IMR-90 (cell line): ENCODE measurements at places on chromosomes 13 and 19. TPM values are rescaled to one million over a fixed set of nuclear protein-coding genes. Genes with fewer than 3 reads are reported as not detected.

CD70 gene
- total RNA-seq: not detected in 2 replicates

OSCAR gene
- not detected in 2 replicates for total RNA-seq

ADGRE3 gene
- not detected in 2 replicates for total RNA-seq

CEACAM6 gene
- total RNA-seq: not detected in 2 replicates

CDX2 gene
- total RNA-seq: not detected in 2 replicates

KASH5 gene
- total RNA-seq: not detected in 2 replicates

MTUS2 gene
- under 0.01 TPM in 1 of 2 replicates, not detected in the other for total RNA-seq

CCDC194 gene
- not detected in 2 replicates for total RNA-seq

CD177 gene
- under 0.01 TPM in 1 of 2 replicates, not detected in the other for total RNA-seq

HS6ST3 gene
- total RNA-seq: not detected in 2 replicates

PROZ gene
- not detected in 2 replicates for total RNA-seq

PNMA8A gene
- total RNA-seq: 0.83 and 0.90 TPM in 2 replicates

NPAS1 gene
- 0.36 and 0.56 TPM in 2 replicates for total RNA-seq

DNA sequence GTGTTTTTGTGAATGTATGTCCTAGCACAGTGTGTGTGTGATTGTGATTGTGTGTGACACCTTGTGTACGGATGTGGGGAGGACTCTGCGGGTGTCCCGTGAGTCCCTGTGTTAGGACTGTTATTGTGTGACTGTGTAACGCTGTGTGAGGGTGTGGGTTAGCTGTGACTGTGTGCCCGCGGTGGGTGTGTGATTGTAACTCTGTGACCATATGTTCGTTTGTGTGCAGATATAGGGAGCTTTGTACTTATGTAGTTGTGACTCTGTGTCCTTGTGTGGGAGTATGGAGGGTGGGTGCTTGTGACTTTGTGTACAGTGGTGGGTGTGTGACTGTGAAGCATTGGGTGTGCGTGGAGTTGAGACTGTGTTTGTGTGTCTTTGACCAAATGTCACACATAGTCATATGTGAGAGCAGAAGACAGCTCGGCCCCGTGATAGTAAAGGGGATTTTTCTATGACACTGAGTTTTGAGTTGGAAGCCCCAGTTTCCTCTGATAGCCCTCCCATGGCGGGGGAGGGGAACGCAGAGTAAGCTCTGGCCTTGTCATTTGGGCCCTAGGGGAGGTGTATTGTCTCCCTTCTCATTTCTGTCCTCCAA lies 949 bp upstream of the ZNF260 start:
- peaks cover 9% of the 10 kb centered on the region; the same call in 1 of the 2 replicates for H3K36me3 ChIP-seq
- H3K27ac ChIP-seq: peak overlapping the region; percentile 50
- no peaks in the 10 kb centered on the region for H3K27me3 ChIP-seq
- 0 out of 2 replicates have a peak, but pooled peaks cover 1% of the 10 kb centered on the region for H3K4me1 ChIP-seq
- peak overlapping the region; percentile 82 for H3K4me3 ChIP-seq

DNA sequence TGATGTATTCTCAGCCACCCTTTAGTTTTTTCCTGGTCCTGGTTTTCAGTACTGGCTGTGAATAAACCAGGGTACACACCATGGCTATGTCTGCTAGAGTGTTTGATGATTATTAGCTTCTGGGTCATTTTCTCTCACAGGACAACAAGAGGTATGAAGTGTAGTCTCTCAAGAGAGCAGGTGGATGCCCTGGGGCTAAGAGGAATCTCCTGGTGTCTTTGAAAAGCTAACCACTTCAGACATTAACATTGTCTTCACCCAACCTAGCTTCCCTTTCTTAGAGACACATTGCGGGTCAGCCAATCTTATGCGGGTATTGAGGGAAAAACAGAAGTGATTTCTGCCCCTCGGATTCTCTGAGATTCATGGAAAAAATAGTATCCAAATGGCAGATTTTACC lies 1.6 kb downstream of the ZNF730 start:
- H3K36me3 ChIP-seq: no peaks in the 10 kb centered on the region
- no peaks in the 10 kb centered on the region for H3K4me1 ChIP-seq
- no peaks in the 10 kb centered on the region for H3K27me3 ChIP-seq
- DNase-seq: no peak
- no peak overlapping the region for H3K4me3 ChIP-seq

DNA sequence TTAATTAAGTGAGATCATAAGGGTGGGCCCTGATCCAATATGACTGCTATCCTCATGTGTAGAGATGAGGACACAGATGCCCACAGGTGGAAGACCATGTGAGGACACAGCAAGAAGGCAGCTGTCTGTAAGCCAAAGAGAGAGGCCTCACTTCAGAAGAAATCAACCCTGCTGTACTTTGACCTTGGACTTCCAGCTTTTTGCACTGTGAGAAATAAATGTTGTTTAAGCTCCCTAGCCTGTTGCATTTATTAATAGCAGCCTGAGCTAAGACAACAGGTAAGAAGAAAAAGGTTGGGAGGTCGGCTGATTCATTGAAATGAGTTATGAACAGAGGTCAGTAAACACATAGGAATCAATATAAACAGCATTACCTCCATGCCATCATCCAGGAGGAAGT lies 14.8 kb downstream of the PARP4 start:
- no peak overlapping the region for H3K4me3 ChIP-seq
- no peaks in the 10 kb centered on the region for H3K27me3 ChIP-seq
- DNase-seq: no peak
- H3K4me1 ChIP-seq: peaks cover 8% of the 10 kb centered on the region
- no peak overlapping the region for H3K27ac ChIP-seq

- H3K4me3 ChIP-seq: no peak overlapping the region
- no peak for DNase-seq
- no peak overlapping the region for H3K27ac ChIP-seq
- H3K27me3 ChIP-seq: no peaks in the 10 kb centered on the region
- peaks cover 47% of the 10 kb centered on the region for H3K36me3 ChIP-seq
- H3K4me1 ChIP-seq: peaks cover 2% of the 10 kb centered on the region; the same call in 1 of the 2 replicates
Measured at GRCh38 chr19:32358321-32358720, 12.9 kb downstream of the ZNF507 start.

GRCh38 chr19:19403373-19403901 lies 2.0 kb upstream of the GATAD2A start:
- no peak overlapping the region for H3K27ac ChIP-seq
- peaks cover 12% of the 10 kb centered on the region for H3K4me1 ChIP-seq
- no peaks in the 10 kb centered on the region for H3K36me3 ChIP-seq
- no peak overlapping the region for H3K4me3 ChIP-seq
- H3K27me3 ChIP-seq: no peaks in the 10 kb centered on the region

DNA sequence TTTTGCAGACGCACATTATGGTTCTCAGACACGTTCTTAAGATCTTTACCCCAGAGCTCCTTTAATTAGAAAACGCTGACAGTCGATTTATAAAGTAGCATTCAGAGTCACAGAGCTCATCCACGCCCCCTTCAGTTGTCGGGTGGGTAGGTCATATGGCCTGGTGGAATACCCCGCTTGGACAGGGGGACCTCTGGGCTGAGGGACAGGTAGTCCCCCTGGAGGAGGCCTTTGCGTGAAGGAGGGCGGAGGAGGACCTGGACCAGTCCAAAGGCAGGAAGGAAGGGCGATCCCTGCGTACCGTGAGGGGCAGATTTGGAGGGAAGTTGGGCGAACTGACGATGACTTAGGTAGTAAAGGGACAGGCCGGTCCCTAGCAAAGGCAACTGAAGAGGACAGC lies 20.5 kb downstream of the VASP start:
- DNase-seq: no peak
- H3K27ac ChIP-seq: no peak overlapping the region
- H3K4me1 ChIP-seq: peaks cover 2% of the 10 kb centered on the region; the same call in 1 of the 2 replicates
- no peaks in the 10 kb centered on the region for H3K27me3 ChIP-seq
- H3K4me3 ChIP-seq: no peak overlapping the region

- H3K4me3 ChIP-seq: no peak overlapping the region
- H3K27me3 ChIP-seq: no peaks in the 10 kb centered on the region
- H3K36me3 ChIP-seq: no peaks in the 10 kb centered on the region
- peak; percentile 72 for DNase-seq
Measured at GRCh38 chr13:101211261-101211660, 205.0 kb downstream of the NALCN start.

- peak overlapping the region; percentile 93; the same call in 1 of the 2 replicates for H3K27ac ChIP-seq
- H3K4me1 ChIP-seq: peaks cover 4% of the 10 kb centered on the region
- peak; percentile 83 for DNase-seq
- H3K36me3 ChIP-seq: no peaks in the 10 kb centered on the region
- no peaks in the 10 kb centered on the region for H3K27me3 ChIP-seq
Measured at GRCh38 chr13:46296115-46296822, 84.5 kb downstream of the LRRC63 start.

DNA sequence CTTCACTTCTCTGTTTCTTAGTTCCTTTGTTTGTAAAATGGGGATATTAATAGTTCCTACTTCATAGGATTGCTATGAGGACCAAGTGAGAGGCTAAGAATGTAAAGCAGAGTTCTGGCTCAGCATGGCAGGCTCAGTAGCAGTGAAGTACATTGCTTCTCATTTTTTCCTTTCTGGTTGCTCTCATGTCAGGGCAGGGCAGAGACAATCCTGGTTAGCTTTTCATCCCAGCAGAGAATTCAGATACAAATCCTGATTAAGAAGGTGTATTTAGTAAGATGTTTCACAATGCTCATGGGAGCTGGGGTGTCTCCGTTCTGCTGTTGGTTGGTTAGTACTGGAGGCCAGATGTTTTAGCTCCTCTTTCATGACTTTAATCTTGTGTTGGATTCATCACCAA lies 42.9 kb downstream of the WASF3 start:
- H3K4me1 ChIP-seq: peaks cover 16% of the 10 kb centered on the region
- H3K4me3 ChIP-seq: no peak overlapping the region

DNA sequence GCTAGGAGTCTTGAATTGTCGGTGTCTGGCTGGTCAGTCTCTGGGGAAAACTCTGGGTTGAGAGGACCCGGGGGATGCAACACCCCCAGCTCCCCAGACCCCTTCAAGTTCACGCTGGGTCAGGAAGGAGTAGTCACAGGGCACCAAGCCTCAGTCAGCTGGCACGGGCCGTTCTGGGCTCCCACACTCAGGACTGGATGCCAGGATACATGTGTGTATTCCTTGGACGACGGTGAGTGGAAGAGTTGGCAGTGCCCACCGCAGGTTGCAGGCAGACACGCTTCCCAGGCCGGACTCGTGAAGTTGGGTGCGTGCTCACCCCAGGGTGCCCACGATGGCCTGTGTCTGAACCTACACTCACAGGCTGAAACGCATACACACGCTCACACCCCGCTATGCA lies 5.5 kb downstream of the GADD45B start:
- H3K4me1 ChIP-seq: peaks cover 3% of the 10 kb centered on the region; the same call in 1 of the 2 replicates
- no peak for DNase-seq
- no peak overlapping the region for H3K4me3 ChIP-seq
- H3K27me3 ChIP-seq: no peaks in the 10 kb centered on the region
- H3K36me3 ChIP-seq: peaks cover 4% of the 10 kb centered on the region; the same call in 1 of the 2 replicates

DNA sequence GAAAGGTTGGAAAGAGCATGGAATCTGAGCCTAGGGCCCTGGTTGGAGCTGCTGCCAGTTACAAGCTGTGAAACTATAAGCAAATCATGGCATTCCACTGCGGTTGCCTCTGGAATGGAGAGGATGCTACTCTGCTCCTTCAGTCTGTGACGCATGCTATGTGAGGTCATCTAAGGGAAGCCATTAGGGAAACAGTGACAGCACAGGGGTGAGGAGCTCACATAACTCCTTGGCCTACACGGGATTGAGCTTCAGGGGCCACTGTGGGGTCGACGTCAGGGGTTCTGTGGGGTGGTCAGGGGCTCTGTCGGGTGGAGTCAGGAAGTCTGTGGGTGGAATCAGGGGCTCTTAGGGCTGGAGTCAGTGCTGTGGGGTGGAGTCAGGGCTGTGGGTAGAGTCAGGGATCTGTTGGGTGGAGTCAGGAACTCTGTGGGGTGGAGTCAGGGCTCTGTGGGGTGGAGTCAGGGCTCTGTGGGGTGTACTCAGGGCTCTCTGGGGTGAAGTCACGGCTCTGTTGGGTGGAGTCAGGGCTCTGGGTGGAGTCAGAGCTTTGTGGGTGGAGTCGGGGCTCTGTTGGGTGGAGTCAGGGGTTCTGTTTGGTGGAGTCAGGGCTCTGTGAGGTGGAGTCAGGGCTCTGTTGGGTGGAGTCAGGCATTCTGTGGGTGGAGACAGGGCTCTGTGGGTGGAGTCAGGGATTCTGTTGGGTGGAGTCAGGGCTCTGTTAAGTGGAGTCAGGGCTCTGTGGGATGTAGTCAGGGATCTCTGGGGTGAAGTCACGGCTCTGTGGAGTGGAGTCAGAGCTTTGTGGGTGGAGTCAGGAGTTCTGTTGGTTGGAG lies 35.8 kb upstream of the MEDAG start:
- no peaks in the 10 kb centered on the region for H3K36me3 ChIP-seq
- DNase-seq: peak; percentile 100
- H3K4me1 ChIP-seq: peaks cover 55% of the 10 kb centered on the region
- peak overlapping the region; percentile 97 for H3K27ac ChIP-seq
- H3K4me3 ChIP-seq: peak overlapping the region; percentile 8; the same call in 1 of the 2 replicates

GRCh38 chr19:41324921-41325639 lies 15.1 kb downstream of the CCDC97 start:
- H3K27ac ChIP-seq: peak overlapping the region; percentile 96
- peaks cover 63% of the 10 kb centered on the region for H3K4me1 ChIP-seq
- peaks cover 27% of the 10 kb centered on the region for H3K36me3 ChIP-seq
- no peak overlapping the region for H3K4me3 ChIP-seq

DNA sequence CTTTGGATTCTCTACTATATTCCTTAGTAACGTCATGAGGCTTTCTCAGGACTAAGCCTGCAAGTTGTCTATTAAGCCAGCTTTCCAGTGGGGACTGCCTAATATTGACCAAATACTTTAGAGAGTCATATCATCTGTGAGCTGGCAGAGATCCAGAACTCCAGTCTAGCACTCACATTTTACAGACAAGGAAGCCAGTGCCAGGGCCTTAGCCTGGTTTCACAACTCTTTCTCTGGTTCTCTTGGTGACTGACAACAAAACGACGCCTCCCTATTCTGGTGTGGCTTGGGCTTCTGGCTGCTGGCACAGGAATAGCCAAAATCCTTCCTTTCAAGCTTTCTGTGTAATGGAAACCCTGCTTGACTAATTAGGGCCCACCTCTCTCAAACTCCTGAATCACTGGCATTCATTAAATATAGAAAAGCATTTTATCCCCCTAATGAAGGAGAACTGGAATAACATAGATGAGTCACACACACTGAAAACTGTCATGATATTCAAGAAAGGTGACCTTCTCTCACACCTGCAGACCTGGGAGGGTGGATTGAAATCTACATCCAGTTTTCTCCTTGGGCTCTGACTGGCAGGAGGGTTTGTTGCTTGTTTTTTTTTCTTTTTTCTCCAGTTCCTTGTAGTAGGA lies 75.2 kb upstream of the UBL3 start:
- no peak overlapping the region for H3K27ac ChIP-seq
- no peaks in the 10 kb centered on the region for H3K36me3 ChIP-seq
- no peak overlapping the region for H3K4me3 ChIP-seq
- H3K4me1 ChIP-seq: peaks cover 24% of the 10 kb centered on the region
- H3K27me3 ChIP-seq: peaks cover 8% of the 10 kb centered on the region

DNA sequence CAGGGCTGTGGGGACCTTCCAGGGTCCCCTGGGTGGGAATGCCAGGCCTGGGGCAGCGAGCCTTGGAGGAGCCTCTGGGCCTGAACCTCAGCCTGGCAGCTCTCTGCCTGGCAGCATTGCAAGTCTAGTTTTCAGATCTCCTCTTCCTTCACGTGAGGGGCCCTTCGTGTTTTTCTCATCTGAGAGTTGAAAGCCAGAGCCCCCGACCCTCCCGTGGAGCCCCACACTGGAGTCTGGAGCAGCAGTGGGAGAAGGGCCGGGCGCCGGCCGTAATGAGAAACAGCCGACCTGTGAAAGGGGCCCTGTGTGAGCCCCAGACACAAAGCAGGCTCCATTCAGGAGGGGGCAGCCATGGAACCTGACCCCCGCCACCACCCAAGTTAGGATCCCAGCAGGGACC lies 19.3 kb downstream of the TMED1 start:
- peaks cover 33% of the 10 kb centered on the region for H3K4me1 ChIP-seq
- H3K27ac ChIP-seq: peak overlapping the region; percentile 98
- no peaks in the 10 kb centered on the region for H3K27me3 ChIP-seq
- DNase-seq: no peak

GRCh38 chr19:47351548-47351947 lies 2.4 kb downstream of the DHX34 start:
- no peaks in the 10 kb centered on the region; the same call in 1 of the 2 replicates for H3K4me1 ChIP-seq
- no peaks in the 10 kb centered on the region for H3K27me3 ChIP-seq
- peaks cover 32% of the 10 kb centered on the region for H3K36me3 ChIP-seq
- no peak overlapping the region for H3K27ac ChIP-seq
- DNase-seq: peak; percentile 27
- no peak overlapping the region for H3K4me3 ChIP-seq
